ENCODE measurements at places on chromosomes 11 and 22.

- DNase-seq: no peak
Observed at GRCh38 chr11:3052109-3052479, 5.1 kb downstream of the CARS1 start.

DNA sequence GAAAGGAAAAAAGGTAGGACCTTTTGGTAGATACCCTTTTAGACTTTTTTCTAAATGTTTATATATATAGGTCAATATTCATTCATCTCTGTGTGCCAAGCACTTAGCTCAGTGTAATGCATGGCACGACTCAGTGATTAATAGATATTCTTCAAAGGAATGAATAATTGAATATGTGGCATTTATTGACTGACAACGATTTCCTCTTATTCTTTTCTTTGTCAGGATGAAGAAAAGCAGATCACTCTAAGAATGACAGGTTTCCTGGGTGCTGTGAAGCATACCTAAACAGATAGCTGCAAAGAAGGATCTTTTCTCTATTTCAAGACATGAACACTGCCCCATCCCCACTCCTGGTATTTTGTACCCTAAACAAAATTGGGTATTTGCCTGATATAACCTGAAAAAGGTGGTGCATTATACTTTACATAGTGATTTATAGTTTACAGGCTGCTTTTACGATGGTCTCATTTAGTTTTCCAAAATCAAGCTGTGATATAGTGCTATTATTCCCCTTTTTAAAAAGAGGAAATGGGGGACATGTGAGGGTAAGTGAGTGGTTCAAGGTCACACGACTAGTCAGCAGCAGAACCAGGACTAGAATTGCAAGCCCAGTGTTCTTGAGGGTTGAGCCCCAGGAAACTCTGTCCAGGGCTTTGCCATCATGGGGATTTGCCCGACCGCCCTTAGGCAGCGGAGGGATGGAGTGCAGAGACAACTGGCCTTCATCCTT lies 32.9 kb upstream of the CLMP start:
- DNase-seq: no peak

DNA sequence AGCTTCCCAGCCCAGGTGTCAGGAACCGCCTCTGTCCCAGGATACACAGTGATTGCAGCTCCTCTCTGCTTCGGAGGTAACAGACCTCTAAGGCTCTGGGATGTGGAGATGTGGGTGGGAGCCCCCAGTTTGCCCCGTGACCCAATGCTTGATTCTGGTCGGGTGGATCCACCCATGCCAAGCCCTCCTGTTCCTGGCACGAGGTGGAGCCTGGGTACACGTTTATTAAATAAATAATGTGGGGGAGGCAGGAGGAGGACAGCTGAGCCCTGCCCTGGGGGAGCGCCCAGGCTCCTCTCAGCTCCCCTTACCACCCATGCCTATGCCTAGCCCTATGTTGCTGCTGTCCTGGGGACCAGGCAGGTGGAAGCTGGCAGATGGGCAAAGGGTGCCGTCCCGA lies 16.0 kb downstream of the ARHGEF17 start:
- DNase-seq: no peak

DNA sequence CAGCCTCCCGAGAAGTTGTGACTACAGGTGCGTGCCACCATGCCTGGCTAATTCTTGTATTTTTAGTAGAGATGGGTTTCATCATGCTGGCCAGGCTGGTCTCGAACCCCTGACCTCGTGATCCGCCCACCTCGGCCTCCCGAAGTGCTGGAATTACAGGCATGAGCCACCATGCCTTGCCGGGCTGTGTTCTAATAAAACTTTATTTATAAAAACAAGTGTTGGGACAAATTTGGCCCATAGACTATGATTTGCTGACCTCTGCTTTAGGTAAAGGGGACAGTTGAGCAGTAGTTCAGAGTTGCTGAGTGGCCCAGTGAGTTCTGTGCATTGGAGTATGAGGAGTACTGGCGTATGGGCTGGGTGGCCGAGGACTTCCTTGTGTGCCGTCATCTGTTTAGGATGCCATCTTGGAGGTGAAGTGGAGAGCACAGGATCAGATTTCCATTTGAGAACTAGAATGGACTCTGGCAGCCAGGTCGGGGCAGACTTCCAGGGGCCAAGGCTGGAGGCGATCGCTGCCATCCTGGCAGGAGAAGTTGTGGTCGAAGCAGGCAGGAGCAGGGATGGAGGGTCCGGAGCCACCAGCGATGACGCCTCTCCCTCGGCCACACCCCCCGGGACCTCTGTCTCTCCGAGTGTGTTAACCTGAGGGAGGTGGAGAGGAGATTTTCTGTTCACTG lies 43.8 kb downstream of the FBLN1 start:
- DNase-seq: no peak

GRCh38 chr11:86574493-86575207 lies 97.8 kb downstream of the ME3 start:
- DNase-seq: no peak

DNA sequence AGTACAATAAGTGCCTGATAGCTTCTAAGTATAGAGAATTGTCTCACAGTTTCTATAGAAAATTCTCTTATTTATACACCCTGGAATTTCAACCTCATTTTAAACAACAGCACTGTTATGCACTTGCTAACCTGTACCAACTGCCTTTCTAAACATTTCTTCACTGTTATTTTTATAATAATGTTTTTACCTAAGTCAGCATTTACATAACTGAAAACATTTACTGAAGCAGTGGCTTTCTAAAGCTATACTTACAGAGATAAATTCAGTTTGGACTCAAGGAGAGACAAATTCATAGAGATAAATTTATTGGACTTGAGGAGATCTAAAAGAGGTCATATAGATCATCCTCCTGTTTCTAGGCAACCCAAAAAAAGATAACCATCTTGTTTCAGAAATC lies 686.6 kb upstream of the FAT3 start:
- DNase-seq: no peak

DNA sequence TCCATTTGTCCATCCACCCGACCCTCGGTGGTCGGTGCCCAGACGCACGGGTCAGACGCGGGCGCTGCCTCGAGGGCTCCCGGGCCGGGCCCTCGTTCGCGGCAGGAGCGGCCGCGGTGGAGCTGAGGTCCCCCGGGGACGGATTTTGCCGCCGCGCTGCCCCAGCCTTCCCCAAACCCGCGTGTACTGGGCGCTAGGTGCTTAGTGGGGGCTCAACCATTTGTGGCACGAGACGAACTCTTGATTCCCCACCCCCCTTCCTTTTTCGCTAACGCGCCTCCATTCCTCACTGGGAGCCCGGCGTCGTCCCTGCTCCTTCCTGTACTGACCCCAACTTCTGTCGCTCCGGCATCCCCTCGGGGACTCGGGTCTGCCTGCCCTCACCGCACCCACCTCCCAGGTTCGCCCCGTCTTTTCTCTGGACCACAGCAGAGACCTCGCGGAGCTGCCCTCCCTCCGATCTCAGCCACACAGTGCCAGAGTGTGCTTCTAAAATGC lies 789 bp upstream of the CBX7 start:
- no peak for DNase-seq
